ENCODE measurements at places on chromosomes 1 and 21. TPM values are rescaled to one million over a fixed set of nuclear protein-coding genes. Genes with fewer than 3 reads are reported as not detected.

Gene TPTE
- not detected for total RNA-seq

Gene AVPR1B
- not detected for total RNA-seq

Gene CELA2A
- not detected for total RNA-seq

Gene GPR37L1
- total RNA-seq, result 0.36 TPM

Gene KRTAP7-1
- total RNA-seq, result not detected

DNA sequence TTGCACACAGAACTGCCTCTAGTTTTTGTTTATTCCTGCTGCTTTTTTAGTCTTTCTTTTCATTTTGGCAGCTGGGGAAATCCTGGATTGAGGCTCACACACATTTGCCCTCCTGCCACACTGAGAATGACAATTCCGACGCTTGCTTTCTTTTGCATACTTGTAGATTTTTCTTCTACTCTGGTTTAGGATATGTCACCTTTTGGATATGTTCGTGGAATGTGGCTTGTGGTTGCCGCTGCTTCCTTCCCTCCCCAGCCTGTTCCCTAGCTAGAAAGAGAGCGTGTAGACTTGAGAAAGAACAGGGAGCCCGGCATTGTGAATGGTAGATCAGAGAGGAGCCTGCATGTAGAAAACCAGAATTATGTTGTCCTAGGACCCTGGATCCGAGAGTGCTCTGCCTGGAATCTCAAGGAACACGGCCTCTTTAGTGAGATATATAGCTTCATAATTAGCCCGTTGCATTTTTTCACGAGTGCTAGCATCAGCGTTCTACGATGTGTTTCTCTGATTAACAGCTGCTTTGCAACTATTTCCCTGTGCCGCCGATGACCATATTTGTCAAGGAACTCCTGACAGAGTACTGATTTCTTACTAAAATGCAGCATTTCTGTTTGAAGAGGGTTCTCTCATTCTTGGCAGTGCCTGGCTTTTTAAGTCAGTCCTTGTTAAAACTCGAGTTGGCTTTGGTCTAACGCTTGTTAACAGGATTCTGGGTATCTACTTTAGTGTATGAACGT, 56.2 kb downstream of the PEX14 start:
- no peak for DNase-seq

- DNase-seq, result peak; percentile 50
Observed at GRCh38 chr1:202247837-202248795, 54.5 kb downstream of the LGR6 start.

Gene KCNN3
- 9.4 TPM for total RNA-seq

GRCh38 chr1:246427611-246428010, 79.5 kb downstream of the SMYD3 start:
- no peak for DNase-seq

All from sigmoid colon (tissue), 7 donors.